ENCODE measurements at places on chromosomes 6 and 20.

GRCh38 chr20:44758247-44759101 lies 12.8 kb downstream of the KCNK15 start:
- no peak for DNase-seq

DNA sequence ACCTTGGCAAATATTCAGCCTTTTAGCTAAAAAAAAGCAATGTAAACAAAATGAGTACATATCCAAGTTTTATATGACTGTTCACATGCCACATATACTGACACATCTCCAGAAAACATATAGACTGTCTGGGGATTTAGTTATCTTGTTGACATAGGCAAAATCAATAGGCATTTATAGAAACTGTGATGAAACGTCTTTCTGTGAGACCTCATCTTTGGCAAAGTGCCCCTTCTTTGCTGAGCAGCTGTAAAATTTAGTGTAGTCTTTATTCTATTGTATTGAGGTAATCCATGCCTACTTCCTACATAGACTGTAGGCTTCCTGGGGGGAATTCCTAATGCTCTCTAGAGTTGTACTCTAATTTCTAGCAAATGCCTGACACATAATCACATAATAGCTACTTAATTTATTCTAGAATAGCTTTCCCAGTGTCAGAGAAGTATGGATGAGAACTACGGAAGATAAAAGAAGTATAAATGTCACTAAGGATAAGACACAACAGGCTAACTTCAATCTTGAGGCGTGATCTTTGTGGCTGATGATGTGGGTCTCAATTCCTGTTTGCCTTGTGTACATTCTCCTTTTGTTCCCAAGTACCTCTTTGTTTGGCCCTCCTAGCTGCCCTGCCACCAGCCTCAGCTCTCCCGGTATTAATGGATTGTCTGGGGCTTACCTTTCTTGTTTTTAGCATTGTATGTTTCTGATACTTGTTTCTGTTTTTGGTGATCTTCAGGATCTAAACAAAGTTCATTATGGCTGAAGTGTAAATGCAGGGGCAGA lies 30.6 kb downstream of the PTCHD4 start:
- DNase-seq, result no peak

DNA sequence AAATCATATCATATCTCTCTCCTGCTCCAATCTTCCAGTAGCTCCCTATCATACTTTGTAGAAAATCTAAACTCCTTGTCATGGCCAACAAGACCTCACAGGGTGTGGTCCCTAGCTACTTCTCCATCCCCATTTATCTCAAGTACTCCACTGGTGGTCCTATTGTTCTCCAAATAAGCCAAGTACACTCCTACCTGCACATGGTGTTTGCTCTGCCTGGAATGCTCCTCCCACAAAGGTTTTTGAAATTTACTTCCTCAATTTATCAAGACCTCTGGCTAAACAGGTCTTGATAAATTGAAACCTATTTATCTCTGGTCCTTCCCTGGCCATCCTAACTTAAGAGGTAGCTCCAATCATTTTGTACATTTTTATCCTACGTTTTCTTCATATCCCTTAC lies 12.1 kb downstream of the TMX4 start:
- no peak for DNase-seq

DNA sequence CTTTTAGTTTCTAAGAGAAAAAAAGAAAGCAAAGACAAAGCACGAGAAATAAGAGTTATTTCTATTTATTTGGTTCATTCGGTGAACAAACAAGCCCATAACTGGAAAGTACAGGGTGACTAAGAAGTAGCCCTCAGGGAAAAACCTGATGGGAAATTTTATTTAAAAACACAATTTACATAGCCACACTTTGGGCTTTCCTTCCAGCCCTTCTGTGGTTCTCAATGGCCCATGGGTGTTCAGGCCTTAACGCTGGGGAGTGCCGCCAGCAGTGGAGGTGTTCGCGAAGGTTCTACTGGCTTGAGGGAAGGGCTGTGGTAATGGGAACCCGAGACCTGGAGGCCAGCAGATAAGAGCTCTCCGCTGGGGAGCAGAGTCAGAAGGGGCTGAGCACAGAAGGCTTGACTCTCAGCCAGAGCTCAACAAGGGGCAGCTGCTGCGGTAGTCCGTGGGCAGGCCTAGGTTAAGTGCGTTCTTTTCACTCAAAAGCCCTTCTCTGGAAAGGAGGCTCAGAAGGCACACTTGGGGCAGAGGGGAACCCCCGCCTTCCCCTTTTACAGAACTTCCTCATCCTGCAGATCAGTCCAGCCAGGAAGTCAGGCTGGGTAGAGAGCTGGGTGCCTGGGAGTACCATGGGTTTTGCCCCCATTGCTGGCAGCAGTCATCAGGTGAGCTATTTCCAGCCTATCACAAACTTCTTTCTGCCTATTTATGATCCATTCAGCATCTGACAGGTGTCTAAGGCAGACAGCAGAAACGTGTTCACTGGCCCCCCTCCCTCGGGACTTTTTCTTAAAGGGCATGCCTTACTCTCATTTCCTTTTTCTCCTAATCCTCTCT lies 8.8 kb upstream of the CD83 start:
- DNase-seq, result no peak

DNA sequence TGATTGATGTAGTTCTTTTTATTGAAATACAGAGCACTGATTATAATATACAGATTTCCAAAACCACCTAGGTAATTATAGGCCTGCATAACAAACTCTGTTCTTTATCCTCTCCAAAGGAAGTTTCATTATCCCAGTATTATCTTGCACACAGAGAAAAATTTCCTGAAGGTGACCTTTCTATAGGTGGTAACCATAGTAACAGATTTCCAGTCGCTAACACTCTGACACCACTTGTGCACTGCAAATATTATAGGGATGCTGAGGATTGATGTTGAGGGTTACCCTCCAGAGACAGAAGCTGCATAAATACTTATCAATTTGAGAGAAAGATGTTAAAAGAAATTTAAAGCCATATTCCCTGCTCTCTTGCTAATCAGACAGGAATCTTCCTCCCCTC lies 274.5 kb upstream of the NRSN1 start:
- DNase-seq, result no peak

DNA sequence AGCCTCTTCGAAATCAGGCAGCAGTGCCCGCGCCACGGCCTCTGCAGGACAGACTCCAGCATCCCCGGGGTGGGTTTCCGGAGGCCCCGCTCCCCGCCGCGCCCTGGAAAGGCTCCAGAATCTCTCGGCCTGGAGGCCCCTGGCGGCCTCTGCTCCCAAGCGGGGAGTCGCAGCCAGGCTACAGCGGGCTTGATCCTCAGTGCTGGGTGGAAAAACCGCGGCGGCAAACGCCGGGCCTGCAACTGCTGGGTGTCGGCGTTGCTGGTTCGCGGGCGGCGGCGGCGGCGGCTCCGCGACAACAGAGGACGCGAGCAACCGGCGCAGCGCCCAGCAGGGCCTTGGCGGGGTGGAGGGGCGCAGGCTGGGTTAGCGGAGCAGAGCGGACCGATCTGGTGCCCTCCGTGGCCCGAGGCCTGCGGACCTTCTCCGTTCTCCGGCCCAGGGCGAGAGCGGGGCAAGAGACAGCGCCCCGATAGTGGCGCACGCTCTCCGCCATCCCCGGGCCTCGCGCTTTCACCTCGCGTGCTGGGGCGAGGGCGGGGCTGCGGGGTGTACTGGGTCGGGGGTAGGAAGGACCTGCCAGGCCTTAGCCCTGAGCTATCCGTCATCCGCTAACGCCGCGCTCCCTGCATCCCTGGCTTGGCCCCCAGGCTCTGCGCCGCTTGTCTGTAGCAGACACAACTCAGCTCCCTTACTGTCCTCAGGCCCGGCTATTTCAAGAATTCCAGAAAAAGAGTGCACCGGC lies 3.4 kb upstream of the ZNF292 start:
- peak; percentile 74 for DNase-seq

DNA sequence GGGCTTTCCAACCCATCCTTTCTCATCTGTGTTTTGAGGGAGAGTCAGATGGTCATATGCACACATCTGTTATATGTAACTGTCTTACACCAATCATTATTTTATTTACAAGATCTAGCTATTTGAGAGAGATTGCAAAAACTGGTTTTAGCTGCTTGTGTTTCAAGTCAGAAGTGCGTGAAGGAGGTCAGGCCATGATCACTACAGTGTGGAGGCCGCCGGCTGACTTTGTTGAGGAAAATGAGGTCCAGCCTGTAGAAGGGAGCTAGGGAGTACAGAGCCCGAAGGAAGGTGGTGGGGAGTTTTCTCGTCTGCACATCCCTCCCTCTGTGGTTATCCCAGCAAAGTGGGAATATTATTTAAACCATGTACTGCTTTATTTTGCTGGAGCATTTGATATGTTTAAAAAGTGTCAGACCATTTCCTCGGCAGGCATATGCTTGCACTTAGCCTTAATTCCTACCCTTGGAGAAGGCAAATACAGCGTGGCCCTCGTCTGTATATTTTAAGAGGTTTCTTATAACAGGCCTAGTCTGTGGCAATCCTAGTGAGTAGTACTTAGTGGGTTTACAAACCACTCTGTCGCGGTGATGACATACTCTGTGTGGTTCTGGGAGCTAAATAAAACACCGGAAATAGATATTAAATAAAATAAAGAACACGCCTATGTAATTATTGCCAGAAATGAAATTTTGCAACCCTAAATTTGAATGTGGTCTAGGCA lies 95.6 kb downstream of the UST start:
- no peak for DNase-seq

GRCh38 chr6:32424589-32425300 lies 14.9 kb upstream of the HLA-DRA start:
- DNase-seq, result no peak

DNA sequence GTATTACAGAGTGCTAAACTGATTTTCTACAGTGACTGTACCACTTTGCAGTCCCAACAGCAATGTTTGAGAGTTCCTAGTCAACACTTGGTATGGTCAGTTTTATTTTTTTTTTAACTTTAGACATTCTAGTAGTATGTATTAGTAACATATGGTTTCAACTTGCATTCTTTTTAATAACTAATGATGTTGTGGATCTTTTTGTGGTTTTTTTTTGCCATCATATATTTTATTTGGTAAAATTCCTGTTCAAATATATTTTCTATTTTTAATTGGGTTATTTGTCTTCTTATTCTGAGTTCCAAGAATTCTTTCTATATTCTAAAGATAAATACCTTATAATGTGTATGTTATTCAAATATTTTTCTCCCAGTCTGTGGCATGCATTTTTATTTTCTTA lies 189.4 kb upstream of the ECI2 start:
- DNase-seq, result no peak

- DNase-seq, result no peak
Measured at GRCh38 chr20:13765299-13765698, 19.4 kb downstream of the ESF1 start.

DNA sequence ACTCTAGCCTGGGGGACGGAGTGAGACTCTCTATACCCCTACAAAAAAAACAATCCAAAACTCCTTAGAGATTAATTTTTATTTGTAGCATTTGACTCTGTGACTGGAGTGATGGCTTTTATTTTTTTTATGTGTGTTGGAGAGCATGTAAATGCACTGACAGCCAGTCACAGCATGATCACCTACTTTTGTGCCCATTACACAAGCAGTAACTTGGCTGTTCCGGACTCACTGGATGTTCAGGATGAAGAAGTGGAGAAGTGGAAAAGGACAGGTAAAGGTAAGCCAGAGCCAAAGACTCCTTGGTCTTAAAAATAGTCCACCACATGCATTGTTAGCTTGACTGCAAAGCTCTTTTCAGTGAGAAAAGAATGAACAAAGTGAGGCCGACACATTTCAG lies 222.6 kb downstream of the FOXC1 start:
- DNase-seq, result no peak

DNA sequence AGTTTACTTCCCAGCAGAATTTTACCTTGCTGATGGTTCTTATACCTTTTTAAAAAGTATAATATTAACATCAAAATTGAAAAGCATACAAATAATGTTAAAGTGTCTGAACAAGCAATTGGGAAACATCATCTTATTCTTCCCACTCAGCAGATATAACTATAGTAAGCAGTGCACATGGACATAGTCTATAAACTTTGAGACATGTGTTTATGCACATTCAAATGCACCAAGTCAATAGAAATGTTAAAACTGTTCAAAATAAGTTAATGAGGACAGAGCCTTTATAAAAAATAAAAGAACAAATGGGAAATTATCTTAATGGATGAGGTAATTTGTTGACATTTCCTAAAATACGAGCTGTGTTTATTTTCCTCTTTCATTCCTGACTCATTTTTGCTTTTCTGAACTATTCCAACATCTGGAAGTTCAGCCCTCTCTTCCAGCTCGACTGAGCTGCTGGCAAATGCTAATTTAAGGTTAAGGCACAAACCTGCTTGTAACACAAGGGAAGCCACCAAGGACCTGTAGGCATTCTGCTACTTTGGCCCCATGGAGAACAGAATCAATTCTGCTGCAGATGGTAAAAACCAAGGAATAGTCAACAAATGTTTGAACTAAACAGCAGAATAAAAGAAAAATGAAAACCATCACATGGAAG lies 110.3 kb upstream of the MAP3K4 start:
- DNase-seq, result no peak

DNA sequence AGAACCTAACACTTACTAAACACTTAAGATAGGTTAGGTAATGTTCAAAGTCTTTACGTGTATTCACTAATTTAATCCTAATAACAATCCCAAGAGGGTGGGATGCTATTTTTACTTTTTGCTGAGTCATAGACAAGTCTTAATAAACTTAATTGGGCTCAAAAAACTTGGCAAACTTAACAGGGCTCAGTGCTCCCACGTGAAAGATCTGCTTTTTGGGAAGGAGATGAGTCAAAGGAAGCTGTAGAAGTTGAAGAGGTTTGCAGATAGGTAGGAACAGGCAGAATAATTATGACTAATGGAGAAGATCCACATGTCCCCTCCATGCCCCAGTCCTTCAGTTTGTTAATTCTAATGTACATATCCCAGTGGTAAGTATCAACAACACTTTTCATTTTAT lies 44.5 kb upstream of the STMND1 start:
- no peak for DNase-seq

GRCh38 chr6:144077871-144078270 lies 17.5 kb downstream of the SF3B5 start:
- DNase-seq, result no peak

DNA sequence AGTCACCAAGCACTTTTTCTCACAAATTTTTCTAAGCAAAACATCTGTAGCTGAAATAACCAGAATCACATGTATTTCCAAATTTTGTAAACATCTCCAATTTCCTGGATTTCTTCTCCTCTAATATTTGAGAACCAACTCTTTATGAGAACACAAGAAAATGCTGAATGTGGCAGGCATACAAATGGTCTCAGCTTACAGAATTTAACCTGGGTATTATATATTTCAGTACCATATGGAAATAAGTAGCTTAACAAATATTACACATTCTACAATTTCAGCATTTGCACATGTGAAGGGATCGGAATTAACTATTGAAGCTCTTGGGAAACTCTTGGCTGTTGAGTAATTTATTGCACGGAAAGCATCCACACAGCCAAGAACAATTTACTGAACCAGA lies 92.5 kb downstream of the TBXT start:
- DNase-seq, result no peak

- DNase-seq, result no peak
Measured at GRCh38 chr6:110048221-110048875, 70.2 kb downstream of the GPR6 start.

GRCh38 chr20:60474385-60474910 lies 516.2 kb downstream of the CDH26 start:
- no peak for DNase-seq

- DNase-seq, result no peak
Measured at GRCh38 chr6:139706912-139707311, 332.5 kb upstream of the CITED2 start.

- no peak for DNase-seq
Measured at GRCh38 chr6:104466306-104466705, 393.4 kb downstream of the HACE1 start.

GRCh38 chr6:107171513-107171912 lies 56.2 kb upstream of the BEND3 start:
- DNase-seq, result no peak

- DNase-seq, result no peak
Measured at GRCh38 chr6:99613409-99613704, 6.7 kb downstream of the PRDM13 start.

- DNase-seq, result no peak
Measured at GRCh38 chr6:104459543-104459942, 400.2 kb downstream of the HACE1 start.
